ENCODE measurements at places on chromosomes 13 and 19.

DNA sequence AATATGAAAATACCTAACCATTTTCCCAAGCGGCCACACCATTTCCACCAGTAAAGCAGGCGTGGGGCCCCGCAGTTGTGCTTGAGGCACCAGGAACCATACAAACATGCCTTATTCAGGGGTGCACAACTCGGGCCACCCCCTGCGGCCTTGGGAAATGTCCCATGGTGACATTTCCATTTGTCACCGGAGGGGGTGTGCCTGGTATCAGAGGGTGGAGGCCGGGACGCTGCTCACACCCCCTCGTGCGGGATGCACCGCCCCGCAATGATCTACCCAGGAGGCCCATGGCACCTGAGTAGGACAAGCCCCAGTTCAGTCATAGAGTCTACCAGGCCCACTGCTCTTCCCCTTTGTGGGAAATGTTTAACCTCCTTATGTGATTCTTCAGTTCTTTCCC is 218.8 kb downstream of the TEX29 start:
- no peak for DNase-seq

- DNase-seq, result no peak
Measured at GRCh38 chr19:13104360-13104847, 1.7 kb upstream of the LYL1 start.

DNA sequence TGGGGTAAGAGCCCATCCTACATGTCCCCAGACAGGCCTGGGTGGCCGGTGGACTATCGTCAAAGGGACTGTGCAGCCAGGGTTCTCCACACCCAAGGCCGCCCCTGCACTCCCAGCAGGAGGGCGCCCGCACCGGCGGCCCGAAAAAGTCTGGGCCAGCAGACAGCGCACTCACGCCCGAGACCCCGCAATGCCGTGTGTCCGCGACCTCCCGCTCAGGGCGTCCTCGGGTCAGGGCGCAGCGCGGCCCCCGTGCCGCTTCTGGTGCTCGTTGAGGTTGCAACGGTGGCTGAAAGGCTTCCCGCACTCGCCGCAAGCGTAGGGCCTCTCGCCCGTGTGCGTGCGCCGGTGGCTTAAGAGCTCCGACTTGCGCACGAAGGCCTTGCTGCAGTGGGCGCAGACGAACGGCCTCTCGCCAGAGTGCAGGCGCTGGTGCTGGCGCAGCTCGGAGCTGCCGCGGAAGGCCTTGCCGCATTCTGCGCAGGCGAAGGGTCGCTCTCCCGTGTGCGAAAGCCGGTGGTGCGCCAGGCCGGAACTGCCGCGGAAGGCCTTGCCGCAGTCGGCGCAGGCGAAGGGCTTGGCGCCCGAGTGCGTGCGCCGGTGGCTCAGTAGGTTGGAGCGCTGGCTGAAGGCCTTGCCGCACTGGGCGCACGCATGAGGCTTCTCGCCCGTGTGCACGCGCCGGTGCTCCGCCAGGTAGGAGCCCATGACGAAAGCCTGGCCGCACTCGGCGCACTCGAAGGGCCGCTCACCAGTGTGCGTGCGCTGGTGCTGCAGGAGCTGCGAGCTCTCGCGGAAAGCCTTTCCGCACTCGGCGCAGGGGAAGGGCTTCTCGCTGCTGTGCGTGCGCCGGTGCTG is 2.8 kb upstream of the A1BG start:
- DNase-seq, result no peak

DNA sequence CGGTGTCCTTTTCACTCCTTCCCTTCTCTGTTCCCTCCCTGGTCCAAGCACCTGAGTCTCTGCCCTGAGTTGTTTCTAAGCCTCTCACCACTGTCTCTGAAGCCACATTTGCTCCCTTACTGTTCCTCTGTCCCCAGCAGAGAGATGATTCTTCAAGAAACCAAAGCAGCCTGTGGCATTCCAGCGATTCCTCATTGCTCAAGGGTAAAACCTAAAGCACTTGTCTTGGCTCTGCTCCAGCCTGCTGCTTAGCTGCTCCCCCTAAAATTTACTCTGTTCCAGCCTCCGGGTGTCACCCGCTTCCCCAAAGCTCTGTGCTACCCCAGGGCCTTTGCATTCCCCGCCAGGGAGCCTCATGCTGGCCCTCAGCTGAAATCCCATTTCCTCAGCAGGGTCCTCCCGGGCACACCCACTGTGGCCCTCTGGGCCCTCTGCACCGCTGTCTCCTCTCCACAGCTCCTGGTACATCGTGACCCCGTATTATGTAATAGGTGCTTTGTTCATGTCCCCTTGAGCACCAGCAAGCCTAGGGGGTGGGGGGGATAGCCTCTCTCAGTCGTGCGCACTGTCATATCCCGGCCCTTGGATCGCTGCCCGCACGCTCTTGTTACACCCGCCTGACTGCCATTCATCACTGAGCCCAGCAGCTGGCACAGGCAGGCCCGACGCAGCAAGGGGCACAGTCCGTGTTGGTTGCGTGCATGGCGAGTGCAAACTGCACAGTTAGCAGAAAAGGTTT is 15.8 kb downstream of the TECR start:
- DNase-seq, result peak; percentile 94

DNA sequence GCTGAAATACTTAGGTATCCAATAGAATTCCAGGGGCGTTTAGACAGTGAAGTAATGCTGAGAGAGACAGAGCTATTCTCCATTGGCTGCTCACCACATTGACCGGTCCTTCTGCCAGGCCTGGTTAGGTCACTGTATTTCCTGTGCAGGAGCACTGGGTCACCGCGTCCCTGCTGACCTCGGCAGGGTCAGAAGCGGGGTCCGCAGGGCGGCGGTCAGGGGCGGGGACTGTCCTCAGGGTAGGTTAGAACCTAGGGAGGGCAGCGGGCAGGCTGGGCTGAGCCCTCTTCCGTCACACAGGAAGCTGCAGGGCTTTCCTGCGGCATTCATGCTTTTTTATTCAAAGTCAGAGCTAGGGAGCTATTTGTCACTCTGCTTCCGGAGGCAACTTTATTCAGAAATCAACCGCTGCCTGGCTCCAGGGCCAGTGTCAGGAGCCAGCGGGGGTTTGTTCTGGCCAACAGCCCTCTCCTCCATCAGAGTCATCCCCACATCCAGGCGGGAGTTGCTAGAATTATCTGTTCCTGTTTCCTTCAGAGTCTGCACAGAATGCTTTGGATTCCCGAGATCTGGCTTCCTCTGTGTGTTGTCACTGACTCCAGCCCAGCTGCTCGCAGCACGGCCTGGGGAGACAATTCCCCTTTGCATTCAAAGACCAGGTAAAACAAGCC is 81.2 kb upstream of the WASF3 start:
- no peak for DNase-seq

DNA sequence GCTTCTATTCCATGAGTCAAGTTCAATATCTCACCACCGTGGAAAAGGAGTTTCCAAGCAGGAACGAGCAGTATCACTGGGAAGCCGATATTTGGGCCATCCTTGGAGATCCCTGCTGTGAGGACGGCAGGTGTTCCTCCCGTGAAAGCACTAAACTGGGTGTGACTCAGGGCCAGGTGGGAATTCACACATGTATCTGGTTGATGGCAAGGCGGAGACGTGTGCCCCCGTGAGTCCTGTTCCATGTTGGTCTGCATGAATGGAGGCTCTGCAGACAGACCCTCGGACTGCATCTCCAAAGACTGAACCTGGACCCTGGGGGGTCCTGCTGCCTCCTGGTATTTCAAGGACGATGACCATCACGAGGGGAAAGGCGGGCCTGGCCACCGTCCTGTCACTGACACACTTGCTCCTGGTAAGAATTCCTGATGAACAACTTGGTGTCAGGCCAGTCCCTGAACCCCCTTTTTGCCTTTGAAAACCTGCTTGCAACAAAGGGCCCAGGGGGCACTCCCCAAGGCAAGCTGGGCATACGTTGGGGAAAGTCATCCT is 22.8 kb upstream of the GAS6 start:
- no peak for DNase-seq

DNA sequence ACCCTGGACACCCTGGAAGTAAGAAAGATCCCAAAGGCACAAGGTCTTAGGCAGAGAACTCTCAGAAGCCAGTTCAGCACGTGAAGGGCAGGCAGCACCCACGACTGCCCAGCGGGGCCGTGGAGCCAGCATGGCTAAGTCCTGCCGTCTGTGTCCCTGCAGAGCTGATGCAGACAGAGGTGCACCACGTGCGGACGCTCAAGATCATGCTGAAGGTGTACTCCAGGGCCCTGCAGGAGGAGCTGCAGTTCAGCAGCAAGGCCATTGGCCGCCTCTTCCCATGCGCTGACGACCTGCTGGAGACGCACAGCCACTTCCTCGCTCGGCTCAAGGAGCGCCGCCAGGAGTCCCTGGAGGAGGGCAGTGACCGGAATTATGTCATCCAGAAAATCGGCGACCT is 44.8 kb downstream of the PEX11G start:
- DNase-seq, result no peak

DNA sequence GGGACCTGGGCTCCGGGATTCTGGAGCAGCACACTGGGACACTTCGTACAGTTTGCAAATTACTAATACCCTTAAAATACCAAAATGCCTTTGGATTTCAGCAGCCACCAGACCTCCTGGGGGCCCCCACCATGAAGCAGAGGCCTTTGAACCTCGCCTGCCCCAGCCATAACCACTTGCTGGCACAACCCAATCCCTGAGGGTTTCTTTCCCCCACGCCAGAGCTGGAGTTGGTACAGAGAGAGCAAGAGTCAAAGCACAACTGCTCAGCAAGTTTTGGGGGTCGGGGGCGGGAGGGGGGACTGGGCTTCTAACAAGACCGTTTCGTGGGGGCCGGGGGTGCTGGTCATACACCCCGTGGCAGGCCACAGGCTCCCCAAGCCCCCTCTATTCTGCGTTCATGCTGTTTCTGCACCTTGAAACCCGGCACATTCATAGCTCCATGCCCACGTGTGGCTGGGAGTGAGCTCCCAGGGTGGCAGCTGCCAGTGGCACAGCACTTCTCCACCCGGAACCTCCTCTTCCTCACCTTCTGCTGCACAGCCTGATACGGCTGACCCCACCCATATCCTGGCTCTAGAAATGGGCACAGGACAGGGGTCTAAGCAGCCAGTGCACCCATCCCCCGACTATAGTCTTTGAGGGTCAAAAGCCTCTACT is 17.1 kb downstream of the PLEKHF1 start:
- no peak for DNase-seq

GRCh38 chr19:30317403-30317802 is 54.8 kb upstream of the ZNF536 start:
- DNase-seq, result no peak

- no peak for DNase-seq
Measured at GRCh38 chr19:5644037-5644436, 21.2 kb downstream of the SAFB start.

GRCh38 chr13:113927661-113928581 is 46.0 kb downstream of the C13orf46 start:
- peak; percentile 78 for DNase-seq

- no peak for DNase-seq
Measured at GRCh38 chr13:41658057-41658661, 200.8 kb downstream of the RGCC start.

- DNase-seq, result no peak
Measured at GRCh38 chr13:61415749-61416148, at the start of gene PCDH20. PCDH20 (minus strand) TSS chr13:61415849; CDS start chr13:61415158, 691 bp downstream.

DNA sequence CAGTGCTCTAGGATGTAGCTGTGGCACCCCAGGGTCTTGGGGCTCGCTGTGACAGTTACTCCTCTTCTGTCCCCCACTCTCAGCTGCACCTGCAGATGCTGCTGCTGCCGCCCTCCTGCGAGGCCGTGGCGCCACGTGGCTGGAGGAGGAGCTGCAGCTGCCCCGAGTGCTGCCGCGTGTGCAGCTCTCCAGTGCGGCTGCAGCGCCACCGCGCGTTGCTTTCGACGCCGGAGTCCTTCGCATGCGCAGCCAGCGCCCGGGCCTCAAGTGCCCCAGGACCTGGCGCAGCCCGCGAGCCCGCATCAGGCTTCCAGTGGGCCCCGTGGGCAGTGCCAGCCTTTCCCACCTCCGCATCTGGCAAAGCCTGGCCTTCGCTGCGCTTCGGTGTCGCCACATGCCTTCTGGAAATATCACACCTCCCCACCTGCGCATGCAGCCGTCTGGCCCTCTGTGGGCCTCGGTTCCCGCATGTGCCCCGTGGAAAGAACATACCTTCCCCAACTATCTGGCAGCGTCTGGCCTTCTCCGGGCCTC is 692 bp upstream of the ZNF580 start:
- peak; percentile 33 for DNase-seq

- no peak for DNase-seq
Measured at GRCh38 chr19:10516671-10517286, 468 bp downstream of the S1PR5 start.

GRCh38 chr13:27270594-27271520 is at the start of gene RASL11A:
RASL11A (plus strand) TSS chr13:27270830; CDS start chr13:27270945, 115 bp downstream.
- DNase-seq, result peak; percentile 71

- peak; percentile 96 for DNase-seq
Measured at GRCh38 chr13:21061029-21061763, at the start of gene LATS2. LATS2 (minus strand) TSS chr13:21061586; CDS start chr13:21046026, 15,560 bp downstream.

DNA sequence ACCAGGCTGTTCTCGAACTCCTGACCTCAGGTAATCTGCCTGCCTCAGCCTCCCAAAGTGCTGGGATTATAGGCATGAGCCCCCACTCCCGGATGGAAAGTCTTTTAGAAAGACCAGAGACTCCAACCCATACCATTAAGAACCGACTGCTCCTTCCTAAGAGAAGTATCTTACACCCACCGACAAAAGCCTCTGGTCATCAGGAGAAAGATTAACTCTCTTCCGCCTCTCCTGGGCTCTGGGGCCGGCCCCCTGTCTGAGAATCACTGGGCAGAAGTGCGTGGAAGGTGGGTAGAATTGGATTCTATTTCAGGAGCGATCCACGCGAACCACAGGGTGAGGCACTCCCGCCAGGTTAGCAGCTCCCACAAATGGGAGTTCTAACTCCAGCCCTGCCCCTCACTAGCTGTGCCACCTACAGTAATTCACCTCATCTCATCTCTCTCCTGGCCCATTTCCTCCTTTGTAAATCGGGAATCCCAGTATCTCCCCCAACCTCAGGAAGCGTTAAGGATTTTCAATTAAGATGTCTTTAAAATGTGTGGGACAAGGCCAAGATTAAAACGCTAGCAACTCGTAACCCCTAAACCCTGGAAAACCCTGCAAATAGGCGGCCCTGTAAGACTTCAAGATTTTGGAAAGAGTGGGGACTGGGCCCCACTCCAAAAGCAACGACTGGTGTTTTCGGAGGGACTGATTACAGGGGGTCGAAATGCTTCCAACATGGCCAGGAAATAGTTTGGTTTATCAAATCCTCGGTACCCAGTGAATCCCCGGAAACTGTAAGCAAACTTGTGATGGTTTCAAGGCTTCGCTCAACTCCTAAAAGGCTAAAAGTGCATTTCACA is 1.3 kb downstream of the HNRNPL start:
- no peak for DNase-seq

GRCh38 chr19:5265260-5265659 is 75.4 kb downstream of the PTPRS start:
- no peak for DNase-seq

GRCh38 chr13:32257649-32258048 is 57.5 kb downstream of the ZAR1L start:
- DNase-seq, result no peak

Measured in gastrocnemius medialis (tissue), 4 donors.